ENCODE measurements at places on chromosomes 5 and 9.

DNA sequence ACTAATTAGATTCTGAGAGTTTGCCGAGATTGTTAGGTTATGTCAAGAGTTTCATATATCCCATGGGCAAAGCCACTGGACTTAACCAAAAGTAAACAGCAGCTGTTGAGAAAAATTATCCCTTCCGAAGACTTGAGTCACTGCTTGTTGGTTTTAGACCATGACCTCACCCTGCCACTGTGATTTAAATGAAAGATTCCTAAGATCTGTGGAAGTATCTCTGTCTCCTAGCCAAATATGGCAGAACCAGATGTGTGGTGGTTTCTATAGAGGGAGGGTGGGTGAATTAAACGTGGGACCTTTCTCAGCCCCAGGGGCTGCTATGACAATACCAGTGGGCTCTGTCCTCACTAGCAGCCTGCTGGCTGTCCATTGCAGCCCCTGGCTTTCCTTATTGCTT lies 19.3 kb downstream of the DMRT3 start:
- no peak for DNase-seq

DNA sequence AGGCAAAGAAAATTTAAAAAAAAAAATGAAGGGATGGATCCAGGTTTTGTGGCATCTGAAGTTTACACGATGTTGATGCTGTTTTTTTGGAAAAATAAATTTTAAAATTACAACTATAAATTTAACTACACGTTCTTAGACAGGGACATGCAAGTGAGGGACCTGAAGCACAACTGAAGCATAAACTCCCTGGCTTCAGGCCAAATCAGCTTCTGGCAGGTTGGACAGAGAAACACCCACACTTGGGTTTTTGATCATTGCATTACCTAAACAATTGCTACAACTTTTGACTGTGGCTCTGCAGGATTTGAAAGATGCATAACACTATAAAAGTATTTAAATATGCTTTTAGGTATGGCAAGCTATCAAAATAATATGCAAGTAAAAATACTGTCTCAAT lies 1318.3 kb upstream of the DMAC1 start:
- no peak for DNase-seq

GRCh38 chr9:133635533-133636531 lies at the start of gene DBH:
Gene DBH (plus strand): TSS chr9:133636363. CDS start chr9:133636372, 9 bp downstream.
- no peak for DNase-seq

- no peak for DNase-seq
These were observed 946 bp downstream of the ADCY2 start for GRCh38 chr5:7396713-7397454.

DNA sequence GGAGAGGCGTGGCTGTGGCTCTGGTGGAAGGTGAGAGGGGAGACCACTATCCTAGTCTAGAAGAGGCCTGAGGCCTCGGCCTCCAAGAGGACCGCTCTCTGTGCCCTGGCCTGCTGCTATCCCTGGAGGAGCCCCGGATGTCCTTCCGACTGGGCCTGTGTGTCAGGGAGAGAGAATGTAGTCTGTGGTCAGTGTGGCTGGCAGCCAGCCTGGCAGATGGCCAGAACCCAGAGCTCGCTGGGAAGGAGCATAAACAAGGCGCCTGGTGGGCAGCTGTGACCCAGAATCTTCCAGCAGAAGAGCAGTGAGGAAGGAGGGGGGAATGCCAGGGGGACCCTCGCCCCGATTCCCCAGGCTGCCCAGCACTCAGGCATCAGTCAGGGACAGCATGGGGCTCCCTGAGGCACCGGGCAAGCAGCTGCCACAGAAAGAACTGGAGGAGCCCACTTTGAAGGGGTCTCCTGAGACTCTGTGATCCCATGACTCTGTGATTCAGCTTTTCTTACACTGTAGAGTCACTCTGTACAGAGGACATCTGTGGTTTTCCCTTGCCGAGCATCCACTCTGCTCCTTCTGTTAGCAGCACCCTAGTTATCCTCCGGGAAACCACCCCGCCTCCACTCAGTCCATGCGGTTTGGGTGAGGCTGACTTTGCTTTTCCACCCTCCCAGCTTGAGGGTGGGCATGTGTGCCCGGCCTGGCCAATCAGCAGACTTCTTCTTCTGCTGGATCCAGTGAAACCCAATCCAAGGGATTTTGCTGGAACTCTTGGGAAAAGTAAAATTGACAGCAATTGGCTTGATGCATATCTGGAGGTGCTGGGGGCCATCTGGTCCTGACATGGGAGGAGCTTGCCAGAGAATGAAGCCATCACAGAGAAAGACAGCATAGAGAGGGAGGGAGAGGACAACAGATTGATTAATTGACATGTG lies 46.2 kb upstream of the PWWP2A start:
- no peak for DNase-seq

GRCh38 chr5:15683332-15683731 lies 183.4 kb downstream of the FBXL7 start:
- no peak for DNase-seq

DNA sequence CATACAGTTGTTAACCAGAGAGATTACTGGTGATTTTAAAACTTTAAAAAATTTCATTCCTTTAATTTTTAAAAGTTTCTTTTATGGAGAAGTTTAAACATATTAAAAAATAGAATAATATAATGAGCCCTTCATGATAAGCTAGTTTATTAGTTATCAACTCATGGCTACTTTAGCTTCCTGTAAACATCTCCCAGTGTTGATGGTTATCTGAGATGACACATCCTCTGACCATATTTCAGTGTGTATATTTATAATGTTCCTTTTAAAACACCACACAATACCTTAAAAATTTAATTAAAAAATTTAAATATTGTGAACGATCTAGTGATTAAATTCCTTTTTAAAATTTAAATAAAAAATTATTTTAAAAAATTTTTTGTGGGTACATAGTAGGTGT lies 74.1 kb downstream of the IPO11 start:
- DNase-seq, result no peak

GRCh38 chr5:141762790-141763368 lies 80.8 kb upstream of the ARAP3 start:
- no peak for DNase-seq

GRCh38 chr5:20556115-20556763 lies 568.2 kb upstream of the CDH18 start:
- DNase-seq, result no peak

DNA sequence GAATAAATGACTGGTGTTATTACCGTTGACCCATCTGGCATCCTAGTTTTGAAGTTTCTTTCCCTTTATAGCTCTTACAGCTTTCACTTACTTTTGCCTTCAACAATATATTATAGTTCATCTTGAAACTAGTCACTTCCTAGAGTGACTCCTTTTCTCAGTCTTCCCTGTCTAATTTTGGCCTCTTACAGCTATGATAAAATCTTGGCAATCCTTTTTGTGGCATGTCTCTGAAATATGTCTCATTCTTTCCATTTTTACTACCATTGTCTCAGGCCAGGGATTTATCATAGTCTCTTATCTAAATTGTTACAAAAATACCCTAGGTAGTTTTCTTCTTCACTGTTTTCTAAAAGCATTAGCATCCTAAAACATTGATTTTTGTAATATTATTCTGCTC lies 621.3 kb upstream of the ZNF608 start:
- no peak for DNase-seq

GRCh38 chr5:129042306-129042705 lies 52.2 kb upstream of the ISOC1 start:
- no peak for DNase-seq

DNA sequence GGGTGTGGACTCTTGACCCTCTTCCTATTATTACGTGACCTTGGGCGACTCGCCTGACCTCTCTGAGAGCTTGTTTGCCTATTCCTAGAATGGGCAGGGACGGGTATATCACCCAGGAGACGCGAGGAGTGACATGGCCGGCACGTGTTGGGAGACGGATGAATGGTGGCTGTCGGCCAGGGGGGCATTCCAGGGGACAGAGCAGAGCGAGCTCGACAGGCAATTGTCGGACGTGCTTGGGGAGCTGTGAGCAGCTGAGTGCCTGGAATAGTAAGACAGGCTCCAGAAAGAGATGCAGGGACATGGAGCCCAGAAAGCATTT lies 29.3 kb upstream of the UNC5A start:
- no peak for DNase-seq

DNA sequence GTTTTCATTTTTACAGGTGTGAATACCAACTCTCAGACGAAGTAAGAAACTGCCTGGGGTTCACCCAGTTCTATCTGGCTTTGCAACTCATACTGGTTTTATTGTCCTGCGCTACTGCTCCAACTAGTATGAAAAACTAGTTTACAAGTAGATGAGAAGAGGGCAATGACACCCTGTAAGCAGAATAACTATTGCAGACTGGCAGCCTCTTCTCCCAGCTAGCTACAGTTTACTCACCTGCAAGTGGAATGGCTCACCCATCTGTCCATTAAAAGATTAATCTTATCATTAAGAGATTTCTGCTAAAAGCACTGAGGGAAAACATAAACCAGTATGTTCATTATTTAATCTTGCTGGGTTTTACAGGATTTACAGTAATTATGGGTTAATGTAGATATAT lies 113.4 kb downstream of the FRMD3 start:
- no peak for DNase-seq

DNA sequence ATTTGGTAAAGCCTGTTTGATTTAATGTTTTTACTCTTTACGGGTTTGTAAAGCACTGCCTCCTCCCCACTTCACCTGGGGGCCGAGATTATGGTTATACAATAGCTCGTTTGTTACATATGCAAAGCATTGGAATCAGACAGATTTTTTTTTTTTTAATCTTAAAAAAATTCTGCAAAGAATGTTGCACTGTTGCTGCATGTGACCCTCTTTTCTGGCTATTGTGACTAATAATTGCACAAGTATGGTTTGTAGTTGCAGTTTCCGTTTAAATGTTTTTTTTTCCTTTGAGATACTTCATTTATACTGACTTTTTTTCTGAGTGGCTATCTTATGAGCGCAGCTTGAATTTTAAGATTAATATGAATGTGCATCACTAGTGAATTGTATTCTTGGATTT lies 165.3 kb downstream of the KDM4C start:
- no peak for DNase-seq

GRCh38 chr9:99105152-99106043 lies 485 bp downstream of the TGFBR1 start:
- no peak for DNase-seq

GRCh38 chr5:85910335-85910734 lies 707.4 kb upstream of the COX7C start:
- DNase-seq, result no peak

- no peak for DNase-seq
These were observed 64.3 kb downstream of the GOLM1 start for GRCh38 chr9:86034863-86035734.

DNA sequence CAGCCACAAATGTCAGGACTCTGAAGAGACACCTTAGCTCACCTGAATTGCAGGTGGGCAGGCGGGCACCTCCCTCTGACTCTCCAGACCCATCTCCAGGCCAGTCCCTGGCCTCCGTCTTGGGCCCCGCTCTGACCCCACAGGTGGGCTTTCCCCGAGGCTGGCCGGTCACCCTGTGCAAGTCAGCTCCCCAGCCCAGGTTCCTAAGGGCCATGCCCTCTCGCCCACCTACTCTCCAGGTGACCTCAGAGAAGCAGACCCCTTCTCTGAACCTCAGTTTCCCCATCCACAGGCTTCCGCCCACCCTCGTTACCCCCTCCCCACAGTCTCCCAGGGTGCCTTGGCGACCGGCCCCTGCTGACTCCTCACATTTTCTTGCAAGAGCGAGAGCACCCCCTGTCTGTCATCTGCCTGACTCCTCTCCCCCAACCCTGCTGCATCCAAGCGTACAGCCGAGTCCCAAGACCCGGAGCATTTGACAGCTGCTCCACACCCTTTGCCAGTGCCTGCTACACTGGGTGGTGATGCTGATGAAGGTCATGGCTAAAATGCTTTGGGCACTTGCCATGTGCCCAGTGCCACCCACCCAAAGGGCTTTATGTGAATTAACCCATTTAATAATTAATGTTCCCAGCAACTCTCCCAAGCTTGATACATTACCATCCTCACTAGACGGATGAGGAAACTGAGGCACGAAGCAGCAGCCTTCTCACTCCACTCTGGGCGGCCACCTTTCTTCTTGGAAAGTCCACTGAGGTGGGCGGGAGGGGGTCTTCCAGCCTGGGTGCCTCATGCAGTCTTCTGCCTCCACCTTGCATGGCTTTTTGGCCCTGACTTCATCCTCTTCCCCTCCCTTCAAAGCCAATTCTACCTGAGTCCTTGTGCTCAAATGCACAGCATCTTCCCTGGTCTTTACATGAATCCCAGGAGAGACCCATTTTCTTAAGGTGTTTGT lies 51.1 kb upstream of the ORM1 start:
- DNase-seq, result no peak

- DNase-seq, result no peak
These were observed 121.1 kb upstream of the GNA14 start for GRCh38 chr9:77769246-77769645.

DNA sequence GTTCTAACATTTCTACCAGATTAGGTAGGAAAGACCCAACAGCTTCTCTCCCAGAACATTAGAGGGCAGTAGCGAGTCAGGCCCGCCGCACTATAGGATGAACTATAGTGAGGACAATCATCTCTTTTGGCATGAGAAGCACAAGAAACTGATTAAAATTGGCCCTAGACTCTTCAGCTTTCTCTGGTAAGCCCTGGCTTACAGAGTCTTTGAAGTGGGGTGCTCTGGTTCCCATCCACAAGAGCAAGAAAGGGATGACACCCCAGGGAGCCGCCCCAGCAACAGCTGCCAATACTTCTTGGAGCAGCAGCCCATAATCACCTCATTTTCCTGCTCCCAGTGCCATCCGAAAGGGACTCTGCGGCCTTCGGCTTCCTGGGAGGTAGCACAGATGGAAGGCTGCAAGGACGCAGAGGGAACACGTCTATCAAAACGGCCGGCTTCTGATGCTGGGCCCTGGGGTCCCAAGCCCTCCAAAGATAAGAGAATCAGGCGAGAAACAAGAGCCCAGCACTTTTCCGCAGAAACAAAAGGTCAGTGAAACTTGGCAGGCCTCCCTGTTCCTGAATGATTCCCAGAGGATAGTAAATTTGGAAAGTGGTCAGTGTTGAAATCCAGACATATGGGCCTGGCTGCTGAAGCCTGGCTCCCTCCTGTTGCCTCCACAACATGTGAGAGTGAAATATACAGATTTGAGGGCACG lies 69.3 kb downstream of the HSD17B3 start:
- DNase-seq, result no peak
